Activated CD8-positive, alpha-beta memory T cell treated with anti-CD3 and anti-CD28 coated beads, Interleukin-2, amount 10 ng/mL, durations not matched to agents 7 days and 5 days (primary cell): ENCODE measurements at places on chromosomes 2 and 18. TPM values are rescaled to one million over a fixed set of nuclear protein-coding genes. Genes with fewer than 3 reads are reported as not detected.

LHCGR gene
- not detected for total RNA-seq

B4GALT6 gene
- total RNA-seq, result 1.8 TPM

- no peak overlapping the region for H3K27ac ChIP-seq
- H3K4me1 ChIP-seq, result no peaks in the 10 kb centered on the region
- no peaks in the 10 kb centered on the region for H3K27me3 ChIP-seq
- DNase-seq, result no peak
- H3K36me3 ChIP-seq, result no peaks in the 10 kb centered on the region
Observed at GRCh38 chr2:220626603-220627002, 945.5 kb downstream of the EPHA4 start.

DNA sequence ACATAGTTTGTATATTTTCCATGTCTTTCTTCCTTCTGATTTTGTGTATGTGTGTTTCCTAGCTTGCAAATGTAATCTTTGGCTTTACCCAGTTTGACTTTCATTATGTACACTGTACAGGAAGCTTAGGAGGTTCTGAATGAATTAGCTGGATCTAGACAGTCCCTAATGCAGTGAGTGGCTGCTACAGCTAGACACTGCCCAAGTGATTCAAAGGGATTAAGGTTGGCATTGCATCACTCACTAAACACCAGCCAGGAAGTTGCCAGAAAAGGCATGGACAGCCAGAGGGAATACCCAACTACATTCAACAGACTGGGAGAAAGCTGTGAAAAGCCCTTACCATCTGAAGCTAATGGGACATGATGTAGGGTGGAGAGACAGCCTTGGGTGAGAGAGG is 316.0 kb upstream of the MEX3C start:
- DNase-seq, result no peak
- no peak overlapping the region for H3K4me3 ChIP-seq
- H3K27me3 ChIP-seq, result no peaks in the 10 kb centered on the region
- no peak overlapping the region for H3K27ac ChIP-seq
- H3K36me3 ChIP-seq, result no peaks in the 10 kb centered on the region
- H3K4me1 ChIP-seq, result no peaks in the 10 kb centered on the region

FAM161A gene
- total RNA-seq, result 4.8 TPM

GRCh38 chr18:61080954-61081528 is 252.2 kb upstream of the CDH20 start:
- H3K27ac ChIP-seq, result no peak overlapping the region
- H3K4me1 ChIP-seq, result no peaks in the 10 kb centered on the region
- no peaks in the 10 kb centered on the region for H3K27me3 ChIP-seq
- H3K36me3 ChIP-seq, result no peaks in the 10 kb centered on the region
- DNase-seq, result no peak

DNA sequence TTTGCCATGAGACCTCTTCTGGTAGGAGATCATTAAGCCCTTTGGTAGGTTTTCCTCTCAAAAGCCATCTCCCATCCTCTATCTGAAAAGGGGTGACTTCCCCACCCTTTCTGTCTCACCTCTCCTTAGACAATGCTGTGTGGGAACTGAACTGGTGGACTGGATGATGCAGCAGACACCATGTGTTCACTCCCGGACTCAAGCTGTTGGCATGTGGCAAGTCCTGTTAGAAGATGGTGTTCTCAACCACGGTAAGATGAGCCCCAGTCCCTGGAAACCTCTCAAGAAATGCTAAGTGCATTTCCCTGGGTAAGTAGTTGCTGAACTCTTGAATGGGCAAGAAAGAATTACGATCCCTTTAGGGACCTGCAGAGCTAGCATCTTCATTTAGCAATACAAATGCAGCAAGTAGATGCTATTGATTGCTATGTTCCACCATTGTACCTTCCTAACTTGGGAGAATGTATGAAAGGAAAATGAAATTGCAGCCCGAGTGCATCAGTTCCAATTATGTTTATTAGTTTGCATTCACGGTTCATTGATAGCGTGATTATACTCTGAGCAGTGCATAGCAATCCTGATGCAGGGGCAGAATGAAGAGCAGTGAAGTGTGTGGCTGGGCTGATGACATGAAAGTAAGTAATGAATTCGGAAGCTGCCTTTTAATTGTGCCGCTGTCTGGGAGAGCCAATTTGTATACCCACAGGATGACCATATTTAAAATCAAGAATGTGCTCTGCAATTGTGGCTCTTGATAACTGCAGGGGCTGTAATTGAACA is 110.0 kb upstream of the MAP3K20 start:
- H3K4me3 ChIP-seq, result no peak overlapping the region
- H3K27me3 ChIP-seq, result peaks cover 29% of the 10 kb centered on the region
- no peak for DNase-seq

DNA sequence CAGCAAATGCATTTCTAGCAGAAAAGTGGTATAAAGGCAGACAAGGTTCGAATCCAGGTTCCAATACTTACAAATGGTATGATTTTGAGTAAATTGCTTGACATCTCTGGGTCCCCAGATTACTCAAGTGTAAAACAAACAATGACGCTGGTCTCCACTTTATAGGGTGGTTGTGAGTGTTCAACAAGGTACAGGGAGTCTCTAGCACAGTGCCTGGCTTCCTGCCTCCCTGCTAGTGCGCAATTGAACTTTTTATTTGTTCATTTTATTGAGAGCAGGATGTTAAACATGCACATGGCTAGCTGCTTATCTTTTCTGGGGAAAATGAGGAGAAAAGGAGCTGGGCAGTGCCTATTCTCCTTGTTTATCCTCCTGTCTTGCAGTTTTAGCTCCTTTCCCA is 74.9 kb upstream of the MYL1 start:
- no peaks in the 10 kb centered on the region for H3K4me1 ChIP-seq
- no peak overlapping the region for H3K4me3 ChIP-seq
- H3K27me3 ChIP-seq, result peaks cover 13% of the 10 kb centered on the region
- no peak for DNase-seq
- H3K27ac ChIP-seq, result no peak overlapping the region

DNA sequence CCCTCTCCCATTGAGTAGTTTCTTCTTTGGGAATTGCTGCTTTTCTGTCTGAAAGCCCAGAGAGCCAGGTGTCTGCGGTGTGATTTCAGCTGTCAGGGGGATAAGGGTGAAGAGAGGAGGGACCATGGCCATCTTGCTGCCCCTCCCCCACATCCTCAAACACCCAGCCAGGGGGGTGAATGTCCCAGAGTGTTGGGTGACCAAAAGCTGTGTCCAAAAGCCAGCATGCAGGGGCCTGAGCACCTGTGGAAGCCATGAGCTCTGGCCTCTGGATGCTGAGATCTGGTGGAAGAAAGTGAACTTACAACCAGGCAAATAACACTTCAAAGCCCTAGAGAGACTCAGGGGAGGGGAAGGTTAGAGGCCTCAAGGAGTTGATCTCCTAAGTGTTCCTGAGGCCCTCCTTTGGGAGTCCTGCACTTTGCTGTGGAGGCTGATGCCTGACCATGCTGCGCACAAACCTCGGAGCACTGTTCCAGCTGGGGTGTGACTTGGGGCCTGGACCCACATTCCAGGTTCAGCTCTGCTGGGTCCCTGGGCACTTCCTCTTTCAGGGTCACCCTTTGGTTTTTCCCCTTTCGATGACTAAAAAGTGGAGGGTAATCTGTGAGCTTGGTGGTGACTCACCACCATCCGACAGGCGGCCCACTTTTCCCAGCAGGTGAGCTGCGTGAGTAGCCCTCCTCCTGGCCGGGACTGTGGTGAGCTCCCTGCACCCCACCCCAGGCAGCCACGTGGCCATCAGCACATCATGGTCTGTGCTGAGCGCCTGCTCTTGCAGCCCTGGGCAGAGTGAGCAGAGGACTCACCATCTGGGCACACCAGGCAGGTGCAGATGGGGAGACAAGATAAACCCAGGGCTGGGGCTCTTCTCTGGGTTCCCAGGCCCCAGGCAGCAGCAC is 66.8 kb upstream of the FOSL2 start:
- peaks cover 29% of the 10 kb centered on the region for H3K4me1 ChIP-seq
- H3K4me3 ChIP-seq, result no peak overlapping the region
- H3K36me3 ChIP-seq, result peaks cover 10% of the 10 kb centered on the region
- H3K27me3 ChIP-seq, result no peaks in the 10 kb centered on the region

DNA sequence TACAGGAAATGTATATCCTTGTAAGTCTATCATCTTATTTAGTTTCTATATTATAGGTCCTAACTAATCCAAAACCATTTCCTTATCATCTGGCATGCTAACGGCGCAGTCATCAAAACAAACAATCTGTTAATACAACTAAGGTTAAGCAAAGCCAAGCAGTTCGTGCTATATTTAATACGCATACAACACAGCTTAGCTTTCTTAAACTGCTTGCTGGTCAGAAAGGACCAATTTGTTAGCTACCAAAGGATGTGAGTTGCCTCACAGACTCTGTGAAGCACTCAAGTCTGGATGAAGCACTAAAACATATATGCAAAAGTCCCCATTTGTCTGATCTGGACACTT is 67.0 kb downstream of the ZEB2 start:
- DNase-seq, result no peak
- no peaks in the 10 kb centered on the region for H3K27me3 ChIP-seq
- peak overlapping the region; percentile 44 for H3K27ac ChIP-seq
- peaks cover 10% of the 10 kb centered on the region for H3K36me3 ChIP-seq

TMEM169 gene
- total RNA-seq, result 1.1 TPM

GRCh38 chr2:6148882-6149281 is 456.7 kb downstream of the SOX11 start:
- no peaks in the 10 kb centered on the region for H3K4me1 ChIP-seq
- DNase-seq, result no peak
- H3K27me3 ChIP-seq, result no peaks in the 10 kb centered on the region
